ENCODE measurements at places on chromosomes 2 and 18.

DNA sequence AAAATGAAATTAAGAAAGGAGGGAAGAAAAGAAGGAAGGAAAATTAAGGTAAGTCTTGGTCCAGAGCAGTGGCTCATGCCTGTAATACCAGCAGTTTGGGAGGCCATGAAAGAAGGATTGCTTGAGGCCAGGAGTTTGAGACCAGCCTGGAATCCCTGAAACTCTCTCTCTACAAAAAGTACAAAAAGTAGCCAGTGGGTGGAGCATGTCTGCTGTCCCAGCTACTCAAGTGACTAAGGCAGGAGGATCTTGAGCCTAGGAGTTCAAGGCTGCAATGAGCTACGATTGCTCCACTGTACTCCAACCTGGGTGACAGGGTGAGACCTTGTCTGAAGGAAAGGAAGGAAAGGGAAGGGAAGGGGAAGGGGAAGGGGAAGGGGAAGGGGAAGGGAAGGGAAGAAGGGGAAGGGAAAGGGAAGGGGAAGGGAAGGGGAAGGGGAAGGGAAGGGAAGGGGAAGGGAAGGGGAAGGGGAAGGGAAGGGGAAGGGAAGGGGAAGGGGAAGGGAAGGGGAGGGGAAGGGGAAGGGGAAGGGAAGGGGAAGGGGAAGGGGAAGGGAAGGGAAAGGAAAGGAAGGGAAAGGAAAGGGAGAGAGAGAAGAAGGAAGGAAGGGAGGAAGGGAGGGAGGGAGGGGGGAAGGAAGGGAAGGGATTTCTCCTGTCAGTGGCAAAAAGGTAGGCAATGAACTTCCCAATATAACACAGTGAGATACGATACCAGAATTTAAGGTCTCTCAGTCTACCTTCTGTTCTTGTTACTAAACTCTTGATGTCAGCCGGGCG lies 412.8 kb downstream of the CMPK2 start:
- no peak for DNase-seq

GRCh38 chr2:2570360-2570759 lies 239.3 kb upstream of the MYT1L start:
- no peak for DNase-seq

DNA sequence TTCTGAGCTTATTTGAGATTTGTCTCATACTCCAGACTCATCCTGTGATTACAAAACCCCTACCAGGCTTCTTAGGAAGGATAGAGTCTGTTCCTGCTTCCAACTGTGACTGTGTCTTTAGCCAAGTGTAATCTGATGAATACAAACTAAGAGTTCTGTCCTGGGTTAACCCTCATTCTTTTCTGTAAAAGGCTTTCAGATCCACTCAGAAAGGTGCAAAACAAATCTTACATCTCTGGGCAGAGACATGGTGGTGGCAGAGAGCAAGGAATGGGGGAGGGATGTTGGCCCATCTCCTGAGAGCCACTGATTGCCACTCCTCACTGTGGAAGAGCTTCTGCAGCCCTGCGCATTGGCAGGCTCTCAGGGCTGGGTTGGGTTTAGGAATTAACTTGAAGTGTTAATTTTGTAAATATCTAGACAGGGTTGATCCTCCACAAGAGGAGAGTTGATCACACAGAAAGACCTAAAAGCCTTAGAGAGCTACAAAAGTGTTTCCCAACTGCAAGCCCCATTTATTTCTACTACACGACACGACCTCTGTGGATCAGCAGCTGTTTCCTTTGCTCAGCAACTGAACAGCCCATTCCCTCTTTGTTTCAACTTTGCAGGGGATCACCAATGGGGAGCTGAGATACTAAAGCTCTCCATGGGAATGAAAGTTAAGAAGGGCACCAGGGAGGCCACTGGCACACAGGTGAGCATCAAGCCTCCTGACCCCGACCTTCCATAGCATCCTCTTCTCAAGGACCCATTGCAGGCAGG lies 23.7 kb upstream of the SPTBN1 start:
- no peak for DNase-seq

- no peak for DNase-seq
These were observed 67.5 kb upstream of the MYCN start for GRCh38 chr2:15872854-15873253.

GRCh38 chr2:151860210-151860609 lies 32.0 kb upstream of the ARL5A start:
- no peak for DNase-seq

- no peak for DNase-seq
These were observed 6.1 kb downstream of the PPP4R1 start for GRCh38 chr18:9608298-9608697.

DNA sequence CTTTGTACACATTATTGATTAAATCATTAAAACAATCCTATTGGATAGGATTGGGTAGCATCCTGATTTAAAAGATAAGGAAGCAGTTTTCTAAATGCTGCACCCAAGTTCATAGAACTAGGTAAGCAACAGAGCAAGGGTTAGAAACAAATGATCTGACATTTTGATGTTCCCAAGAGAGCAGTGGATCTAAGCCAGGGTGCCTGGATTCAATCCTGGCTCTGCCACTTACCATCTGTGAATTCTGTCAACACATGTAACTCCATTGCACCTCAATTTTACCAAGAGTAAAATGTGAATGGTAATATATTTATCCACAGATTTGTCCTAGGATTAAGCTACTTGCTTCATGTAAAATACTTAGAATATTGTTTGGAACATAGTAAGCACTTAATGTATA lies 982.6 kb upstream of the FANCL start:
- DNase-seq, result no peak
